ENCODE measurements at places on chromosomes 7 and 10.

DNA sequence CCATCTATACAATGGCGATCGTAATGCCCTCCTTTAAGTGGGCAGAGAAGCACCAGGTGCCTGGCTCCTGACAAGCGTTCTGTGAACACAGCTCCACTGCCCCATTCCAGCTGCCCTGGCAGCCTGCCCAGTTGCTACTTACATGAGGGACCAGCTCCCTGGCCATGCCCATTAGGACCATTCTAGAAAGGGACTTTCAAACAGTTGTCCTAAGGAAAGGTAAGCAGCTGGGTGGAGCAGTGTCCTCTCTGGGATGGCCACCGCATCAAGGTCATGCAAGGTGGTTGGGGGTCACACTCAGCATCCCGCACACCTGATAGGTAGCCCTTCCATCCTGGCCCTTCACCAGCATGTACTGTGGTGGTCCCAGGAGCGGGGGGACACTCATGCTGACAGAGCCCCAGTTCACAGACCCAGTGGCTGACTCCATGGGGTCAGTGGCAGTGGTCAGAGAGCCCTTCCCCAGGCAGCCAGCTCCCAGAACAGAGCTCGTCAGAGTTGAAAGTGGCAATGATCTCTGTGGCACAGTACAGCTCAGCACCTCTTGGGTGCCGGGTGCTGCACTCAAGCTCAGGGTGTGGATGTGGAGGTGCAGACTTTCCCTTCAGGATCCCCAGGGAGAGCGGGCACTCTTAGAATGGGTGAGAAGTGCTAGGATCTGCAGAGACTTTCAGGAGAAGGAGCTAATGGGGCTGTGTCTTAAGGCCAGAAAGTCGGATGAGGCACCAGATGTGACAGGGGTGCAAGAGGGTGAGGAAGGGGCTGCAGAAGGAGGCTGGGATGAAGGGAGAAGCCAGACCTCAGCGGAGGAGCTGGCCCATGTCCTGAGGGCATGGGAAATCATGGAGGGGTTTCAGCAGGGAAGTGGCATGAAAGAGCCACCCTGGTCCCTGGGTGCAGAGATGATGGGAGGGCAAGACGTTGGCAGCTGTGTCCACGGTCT is 10.9 kb downstream of the MMRN2 start:
- no peak for DNase-seq

DNA sequence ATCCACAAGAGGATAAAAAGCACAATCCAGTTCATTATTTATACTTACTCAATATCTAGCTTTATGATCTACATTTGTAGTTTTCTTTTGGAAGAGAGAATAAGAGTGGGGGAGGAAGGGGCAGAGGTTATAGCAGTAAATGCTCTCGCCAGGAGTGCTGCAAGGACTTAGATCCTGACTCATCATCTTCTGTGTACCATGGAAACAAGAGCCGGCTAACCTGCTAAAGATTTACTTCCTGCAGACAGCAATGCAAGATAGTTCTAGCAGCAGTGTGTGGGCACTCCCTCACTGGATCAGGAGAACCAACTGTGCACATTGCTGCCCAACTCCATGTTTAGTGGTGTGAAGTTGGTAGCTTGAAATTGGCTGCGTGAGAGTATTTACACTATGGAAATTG is 47.7 kb upstream of the TRIL start:
- no peak for DNase-seq

DNA sequence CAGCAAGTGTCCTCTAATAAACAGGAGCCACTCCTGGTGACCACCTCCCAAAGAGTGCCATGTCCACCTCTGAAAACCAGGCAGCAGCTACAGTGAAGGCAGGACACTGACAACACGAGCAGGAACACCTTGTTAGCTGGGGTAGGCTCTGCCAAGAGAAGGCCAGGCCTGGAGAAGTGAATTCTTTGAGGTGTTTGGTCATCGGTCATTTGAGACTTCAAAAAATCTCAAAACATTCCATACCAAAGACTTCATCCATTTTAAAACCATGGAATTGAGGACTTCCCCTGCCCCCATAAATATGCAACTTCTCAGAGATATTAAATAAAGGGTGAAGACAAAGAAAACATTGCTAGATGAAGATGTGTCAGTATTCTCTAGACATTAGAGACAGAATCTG is 28.4 kb upstream of the OPALIN start:
- DNase-seq: no peak

DNA sequence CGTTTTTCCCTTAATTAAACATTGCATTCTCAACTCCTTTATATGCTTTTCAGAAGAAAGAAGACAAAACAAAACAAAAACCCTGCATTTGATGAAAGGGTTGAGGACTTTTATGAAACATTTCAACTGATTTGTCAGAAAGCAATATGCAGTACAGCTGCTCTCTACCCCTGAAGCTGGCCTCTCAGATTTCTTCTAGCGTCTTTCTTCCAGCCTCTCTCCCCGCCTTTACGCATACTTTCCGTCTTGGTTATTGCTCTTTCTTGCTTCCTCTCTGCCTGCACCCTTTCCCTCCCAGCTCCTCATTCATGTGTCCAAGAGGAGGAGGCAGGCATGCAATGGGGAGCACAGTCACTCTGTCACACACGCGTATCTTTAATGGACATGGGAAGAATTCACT is 91.0 kb upstream of the COL1A2 start:
- DNase-seq: no peak

DNA sequence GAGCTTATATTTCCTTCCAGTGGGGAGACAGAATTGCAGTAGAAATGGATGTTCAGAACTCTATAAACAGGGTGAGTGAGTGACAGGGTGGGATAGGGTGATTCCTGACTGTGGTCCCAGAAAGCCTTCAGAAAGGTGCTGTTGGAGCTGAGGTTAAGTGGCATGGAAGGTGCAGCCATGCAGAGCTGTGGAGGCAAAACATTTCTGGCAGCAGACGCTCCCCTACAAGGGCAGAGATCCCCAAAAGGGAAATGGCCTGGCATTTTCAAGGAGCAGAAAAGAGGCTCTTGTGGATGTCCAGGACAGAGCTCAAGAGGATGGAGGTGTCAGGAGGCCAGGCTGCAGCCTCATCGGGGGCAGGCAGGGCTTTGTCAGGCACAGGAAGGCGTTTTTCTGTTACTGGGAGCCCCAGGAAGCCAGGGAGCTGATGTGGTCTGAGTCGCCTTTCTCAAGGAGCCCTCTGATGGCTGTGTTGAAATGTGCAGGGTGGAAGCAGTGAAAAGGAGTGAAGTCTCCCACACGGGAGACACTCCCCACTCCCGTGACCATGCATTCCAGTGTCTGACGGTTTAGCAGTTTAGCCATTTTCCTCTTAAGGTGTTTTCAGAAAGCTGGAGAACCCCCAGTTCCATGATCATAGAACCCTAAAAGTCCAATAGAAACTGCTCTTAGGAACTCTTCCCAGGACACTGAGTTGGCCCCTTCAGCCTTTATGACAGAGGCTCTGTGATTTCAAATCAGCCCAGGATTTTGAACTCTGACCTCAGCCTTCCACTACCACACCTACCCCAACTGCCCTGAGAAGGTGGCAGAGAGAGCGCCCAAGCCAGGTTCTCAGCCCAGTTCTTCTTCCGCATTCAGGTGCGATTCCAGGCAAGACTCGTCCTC is 96.2 kb downstream of the C10orf105 start:
- DNase-seq: no peak

- DNase-seq: peak; percentile 48
Observed at GRCh38 chr10:103859161-103860086, 4.0 kb upstream of the SH3PXD2A start.

- DNase-seq: no peak
Observed at GRCh38 chr10:72812415-72812752, 81.2 kb upstream of the OIT3 start.

GRCh38 chr7:123929655-123930054 is 4.6 kb downstream of the SPAM1 start:
- no peak for DNase-seq

DNA sequence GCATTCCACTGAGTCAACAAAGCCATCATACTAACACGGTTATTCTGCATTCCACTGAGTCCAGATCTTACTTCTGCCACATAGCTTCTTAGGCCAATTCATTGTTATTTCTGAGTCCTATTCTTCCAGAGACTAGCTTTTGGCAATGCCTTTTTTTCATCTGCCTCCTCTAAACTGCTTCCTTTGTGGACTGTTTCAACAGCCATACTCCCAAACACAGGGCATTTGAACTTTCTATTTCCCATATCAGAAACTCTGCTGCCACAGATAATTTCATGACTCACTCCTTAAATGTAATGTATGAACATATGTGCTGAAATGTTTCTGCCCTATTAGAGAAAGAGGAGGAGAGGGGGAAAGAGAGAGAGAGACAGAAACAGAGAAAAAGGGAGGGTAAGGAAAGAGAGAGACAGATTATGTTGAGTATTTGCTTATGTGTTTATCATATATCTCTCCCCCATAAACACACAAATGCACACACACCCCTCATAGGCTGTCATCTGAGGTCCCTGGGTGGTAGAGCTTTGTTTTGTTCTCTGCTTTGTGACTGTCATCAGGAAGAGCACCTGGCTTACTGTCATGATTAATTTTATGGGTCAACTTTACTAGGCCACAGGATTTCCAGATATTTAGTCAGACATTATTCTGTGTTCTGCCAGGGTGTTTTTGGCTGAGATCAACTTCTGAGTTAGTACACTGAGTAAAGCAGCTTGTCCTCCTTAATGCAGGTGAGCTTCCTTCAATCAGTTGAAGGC is 308.0 kb upstream of the KCND2 start:
- DNase-seq: no peak

- no peak for DNase-seq
Observed at GRCh38 chr7:29851487-29851886, 45.2 kb downstream of the WIPF3 start.

DNA sequence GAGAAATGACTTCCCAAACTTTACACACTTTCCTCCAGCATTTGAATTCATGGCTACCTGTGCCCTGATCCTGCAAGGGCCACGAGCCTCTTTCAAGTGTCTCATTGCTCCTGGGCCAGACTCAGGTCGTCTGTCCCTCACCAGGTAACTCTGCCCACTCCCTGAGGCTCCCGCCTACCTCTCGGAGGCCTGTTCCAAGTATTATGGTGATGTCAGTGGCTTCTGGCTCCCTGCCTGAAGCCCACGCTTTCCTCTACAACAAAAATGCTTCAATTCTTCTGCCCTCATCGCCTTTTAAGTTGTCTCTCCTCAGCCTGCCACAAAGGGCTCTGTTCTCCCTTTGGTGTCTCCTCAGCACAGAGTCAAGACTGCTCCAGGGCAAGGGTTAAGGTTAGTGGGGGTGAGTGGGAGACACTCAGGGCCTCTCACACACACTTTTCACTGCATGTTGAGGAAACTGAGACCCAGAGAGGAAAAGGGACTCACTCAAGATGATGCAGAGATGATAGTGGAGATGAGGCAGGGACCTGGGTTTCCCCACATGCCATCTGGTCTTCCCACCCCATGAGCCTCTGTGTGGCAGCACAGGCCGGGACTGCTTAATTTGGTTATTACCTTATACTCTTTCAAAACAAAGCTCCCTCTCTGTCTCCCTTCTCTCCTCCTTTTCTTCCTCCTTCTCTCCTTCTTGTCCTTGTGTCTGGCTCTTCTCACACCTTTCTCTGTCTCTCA is 28.3 kb upstream of the EGR2 start:
- no peak for DNase-seq

GRCh38 chr7:25726170-25726780 is 425.7 kb upstream of the NFE2L3 start:
- no peak for DNase-seq

- DNase-seq: peak; percentile 55
Observed at GRCh38 chr7:101146-102046, 91.0 kb upstream of the FAM20C start.

- no peak for DNase-seq
Observed at GRCh38 chr7:120043250-120043649, 229.7 kb upstream of the KCND2 start.

DNA sequence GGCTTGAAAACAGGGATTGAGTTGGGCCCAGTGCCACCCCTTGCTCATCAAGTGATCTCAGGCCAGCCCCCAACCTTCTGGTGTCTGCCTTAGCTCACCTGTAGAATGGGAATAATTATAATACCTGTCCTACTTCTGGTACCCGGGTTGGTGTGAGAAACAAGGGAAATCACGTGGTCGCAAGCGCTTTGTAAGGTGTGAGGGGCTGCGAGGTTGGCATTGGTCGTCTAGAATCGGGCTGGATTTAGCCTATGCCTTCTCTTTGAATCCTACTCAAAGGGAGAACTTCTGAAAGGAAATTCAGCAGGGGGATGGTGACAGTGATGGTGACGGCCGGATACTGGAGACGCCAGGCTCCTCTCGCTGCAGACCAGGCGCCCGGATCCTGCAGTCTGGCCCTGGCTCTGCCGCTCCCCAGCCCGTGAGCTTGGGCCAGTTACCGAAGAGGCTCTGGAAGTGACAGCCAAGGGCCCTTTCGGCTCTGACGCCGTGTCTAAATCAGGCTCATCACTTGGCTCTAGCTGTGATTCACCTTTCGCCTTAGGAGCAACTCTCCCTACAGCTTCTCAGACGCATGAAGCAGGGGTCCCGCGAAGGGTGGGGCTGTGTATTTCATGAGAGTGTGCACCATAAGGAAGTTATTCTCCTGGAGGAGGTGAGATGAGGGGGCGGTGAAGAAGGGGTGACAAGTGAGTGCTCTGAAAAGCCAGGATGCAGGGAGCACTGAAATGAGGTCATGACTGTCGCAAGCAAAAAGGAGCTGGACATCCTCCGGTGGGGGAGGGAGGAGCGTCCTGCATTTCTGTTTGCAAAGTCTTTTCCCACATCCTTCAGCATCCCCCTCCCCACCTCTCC is 4.0 kb upstream of the CREB5 start:
- no peak for DNase-seq

GRCh38 chr7:97174303-97174702 is 56.8 kb downstream of the SDHAF3 start:
- DNase-seq: no peak

GRCh38 chr10:75230600-75231038 is 5.1 kb downstream of the COMTD1 start:
- peak; percentile 63 for DNase-seq
